ENCODE measurements at places on chromosomes 2 and 18. TPM values are rescaled to one million over a fixed set of nuclear protein-coding genes. Genes with fewer than 3 reads are reported as not detected.

- DNase-seq = no peak
Observed at GRCh38 chr2:158045362-158045761, 56.3 kb upstream of the UPP2 start.

DNA sequence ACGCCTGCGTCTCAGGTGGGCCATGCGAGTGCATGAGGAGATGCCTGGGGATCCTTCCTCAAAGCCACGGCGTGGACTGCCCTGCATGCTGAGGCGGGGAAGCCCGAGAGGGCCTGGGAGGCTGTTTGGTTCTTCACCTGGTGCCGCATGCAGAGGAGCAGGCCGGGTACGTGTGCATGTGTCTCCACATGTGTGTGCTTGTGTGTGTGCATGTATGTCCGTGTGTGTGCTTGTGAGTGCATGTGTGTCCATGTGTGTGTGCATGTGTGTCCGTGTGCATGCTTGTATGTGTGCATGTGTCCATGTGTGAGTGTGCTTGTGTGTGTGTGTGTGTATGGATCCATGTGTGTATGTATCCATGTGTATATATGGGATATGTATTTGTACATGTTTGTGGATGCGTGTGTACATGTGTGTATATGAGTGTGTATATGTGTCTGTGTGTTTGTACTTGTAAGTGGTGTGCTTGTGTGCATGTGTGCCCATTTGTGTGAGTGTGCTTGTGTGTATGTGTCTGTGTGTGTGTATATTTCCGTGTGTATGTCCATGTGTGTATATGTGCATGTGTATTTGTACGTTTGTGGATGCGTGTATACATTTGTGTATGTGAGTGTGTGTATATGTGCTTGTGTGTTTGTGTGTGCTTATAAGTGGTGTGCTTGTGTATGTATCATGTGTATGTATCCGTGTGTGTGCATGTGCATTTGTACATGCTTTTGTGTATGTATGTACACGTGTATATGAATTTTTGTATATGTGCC lies 79.0 kb downstream of the PTGR3 start:
- no peak for DNase-seq

DNA sequence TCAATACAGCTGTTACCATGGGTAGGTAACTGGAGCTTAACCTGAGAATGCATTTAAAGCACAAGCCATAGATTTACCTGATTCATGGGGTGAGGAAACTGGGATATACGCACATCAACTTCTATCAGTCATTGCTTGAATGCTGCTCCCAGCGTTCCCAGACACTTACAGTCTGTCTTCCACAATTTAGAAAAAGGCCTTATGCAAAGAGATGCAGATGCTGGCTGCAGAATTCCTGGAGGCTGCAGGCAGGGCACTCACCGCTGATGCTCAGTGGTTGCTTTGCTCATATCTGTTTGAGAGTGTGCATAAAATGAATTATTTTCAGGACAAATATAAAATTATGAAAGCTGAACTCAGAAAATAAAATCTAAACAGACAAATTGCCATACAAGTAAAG lies 950.7 kb upstream of the PIK3C3 start:
- DNase-seq = no peak

GRCh38 chr2:38711558-38711957 lies 39.6 kb downstream of the SRSF7 start:
- no peak for DNase-seq

- DNase-seq = no peak
Observed at GRCh38 chr2:74439803-74440377, 1.8 kb downstream of the RTKN start.

FAM136A gene
- 36.6 TPM for total RNA-seq

ALK gene
- not detected for total RNA-seq

FAM117B gene
- total RNA-seq = 13.1 TPM

GPBAR1 gene
- total RNA-seq = 2.6 TPM

CCNYL1 gene
- 11.7 TPM for total RNA-seq

CYP27A1 gene
- 0.61 TPM for total RNA-seq
